ENCODE measurements at places on chromosomes 16 and 17. TPM values are rescaled to one million over a fixed set of nuclear protein-coding genes. Genes with fewer than 3 reads are reported as not detected.

Gene NPIPA1
- total RNA-seq = 169 TPM

GRCh38 chr17:6941989-6942388 lies 53.9 kb upstream of the ALOX12 start:
- H3K36me3 ChIP-seq = no peaks in the 10 kb centered on the region
- no peak overlapping the region for H3K27ac ChIP-seq
- H3K4me3 ChIP-seq = no peak overlapping the region
- DNase-seq = no peak

DNA sequence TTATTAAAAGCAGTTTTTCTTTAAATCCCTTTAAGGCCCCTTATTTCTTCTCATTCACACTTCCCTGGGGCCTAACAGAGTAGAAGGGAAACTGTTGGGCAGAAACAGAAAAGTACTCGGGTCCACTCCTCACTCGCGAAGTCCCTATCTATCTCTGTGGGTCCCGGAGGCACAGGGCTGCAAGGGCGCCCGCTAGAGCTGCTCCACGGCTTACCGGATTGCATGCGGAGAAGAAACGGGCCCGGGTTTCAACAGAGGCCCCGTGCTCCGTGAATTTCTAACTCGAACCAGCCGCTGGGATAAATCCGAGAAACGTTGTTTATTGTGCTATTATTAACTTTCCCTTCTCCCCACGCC lies 4.3 kb downstream of the CBLN1 start:
- no peaks in the 10 kb centered on the region for H3K27me3 ChIP-seq
- H3K27ac ChIP-seq = no peak overlapping the region
- no peak for DNase-seq
- no peak overlapping the region for H3K4me3 ChIP-seq
- no peaks in the 10 kb centered on the region for H3K36me3 ChIP-seq

DNA sequence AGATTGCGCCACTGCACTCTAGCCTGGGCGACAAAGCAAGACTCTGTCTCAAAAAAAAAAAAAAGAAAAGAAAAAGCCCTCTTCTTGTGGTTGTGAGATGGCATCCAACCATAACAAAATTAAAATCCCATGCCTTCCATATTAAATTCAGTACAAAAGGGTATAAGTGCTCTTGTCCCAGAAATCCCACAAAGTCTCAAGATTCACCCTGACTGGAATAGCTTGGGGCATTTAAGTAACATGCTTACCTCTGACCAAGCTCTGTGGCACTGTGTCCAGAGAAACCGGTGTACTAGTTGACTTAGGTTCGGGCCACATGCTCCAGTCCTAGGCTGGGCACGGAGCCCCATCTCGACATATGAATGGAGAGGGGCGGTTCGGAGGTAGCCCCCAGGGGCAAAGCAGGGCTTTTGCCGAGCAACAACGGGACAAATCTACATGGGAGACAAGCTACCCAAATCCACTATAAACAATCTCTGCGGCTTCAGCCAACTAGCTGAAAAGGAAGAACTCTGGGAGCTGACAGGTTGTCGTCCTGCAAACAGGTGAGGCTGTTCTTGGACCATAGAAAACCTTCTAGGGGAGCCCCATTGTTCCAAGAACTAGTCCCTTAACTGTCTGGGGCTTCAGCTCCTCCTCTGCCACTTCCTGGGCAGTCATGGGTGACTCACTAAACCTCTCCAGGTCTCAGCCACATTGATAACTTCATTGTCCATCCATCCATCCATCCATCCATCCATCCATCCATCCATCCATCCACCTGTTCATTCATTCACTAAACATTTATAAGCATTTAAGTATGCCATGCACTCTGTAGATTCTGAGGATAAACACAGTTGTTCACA lies 10.3 kb upstream of the IL4R start:
- no peak overlapping the region for H3K27ac ChIP-seq
- no peaks in the 10 kb centered on the region for H3K36me3 ChIP-seq
- no peak overlapping the region for H3K4me3 ChIP-seq
- H3K4me1 ChIP-seq = no peaks in the 10 kb centered on the region
- no peak for DNase-seq

DNA sequence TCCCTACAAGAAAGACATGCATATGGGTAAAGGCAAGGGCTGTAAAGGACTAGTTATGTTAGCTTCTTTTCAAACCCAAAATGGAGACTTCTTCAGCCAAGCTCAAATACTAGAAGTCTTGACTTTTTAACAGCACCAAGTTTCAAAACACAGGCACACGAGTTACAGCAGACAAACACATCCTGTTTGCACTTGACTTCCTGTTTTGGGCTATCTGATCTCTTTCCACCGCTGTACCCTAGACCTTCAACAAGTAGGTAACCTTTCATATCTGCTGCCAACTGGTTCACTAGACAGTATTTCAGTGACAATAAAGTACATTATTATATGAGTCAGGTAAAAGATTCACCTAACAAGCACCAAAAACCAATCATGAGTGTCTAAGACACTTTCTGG lies 12.3 kb downstream of the RFFL start:
- H3K36me3 ChIP-seq = no peaks in the 10 kb centered on the region
- H3K27ac ChIP-seq = no peak overlapping the region
- H3K4me1 ChIP-seq = peaks cover 6% of the 10 kb centered on the region

DNA sequence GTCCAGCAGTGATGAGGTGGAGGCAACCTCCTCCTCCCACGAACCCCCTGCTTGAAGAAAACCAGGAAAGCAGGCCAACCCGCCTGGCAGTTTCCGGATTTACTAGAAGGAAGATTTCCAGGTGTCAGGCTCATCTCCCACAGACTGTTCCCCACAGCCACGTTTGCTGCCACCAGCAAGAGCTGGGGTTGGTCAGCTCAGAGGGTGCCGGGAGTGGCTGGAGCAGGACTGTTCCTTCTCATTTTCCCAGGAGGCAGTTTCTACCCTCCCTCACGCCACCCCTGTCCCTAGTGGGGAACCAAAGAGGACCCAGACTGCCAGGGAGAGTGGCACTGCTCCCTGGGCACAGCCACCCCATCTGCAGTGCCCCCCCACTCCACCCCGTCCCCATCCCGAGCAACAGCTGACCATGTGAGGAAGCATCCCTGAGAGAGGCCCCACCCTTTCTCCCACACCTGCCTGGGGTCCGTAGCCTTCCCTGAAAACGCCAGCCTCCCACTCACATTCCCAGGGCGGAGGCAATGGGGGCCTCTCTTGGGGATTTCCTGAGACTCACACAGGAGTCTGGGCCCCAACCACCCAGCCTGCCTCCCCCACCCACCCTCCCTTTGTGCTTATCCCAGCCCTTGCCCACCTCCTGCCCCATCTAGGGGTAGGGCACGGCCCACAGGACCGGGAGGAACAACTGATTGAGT lies 5.9 kb downstream of the KRT17 start:
- H3K27ac ChIP-seq = no peak overlapping the region
- no peaks in the 10 kb centered on the region for H3K36me3 ChIP-seq
- peaks cover 5% of the 10 kb centered on the region for H3K4me1 ChIP-seq
- no peaks in the 10 kb centered on the region for H3K27me3 ChIP-seq
- H3K4me3 ChIP-seq = no peak overlapping the region
